ENCODE measurements at places on chromosomes 16 and 17.

- no peak for DNase-seq
These were observed 367.1 kb downstream of the SOX9 start for GRCh38 chr17:72487731-72488494.

GRCh38 chr16:49620158-49620868, 235.6 kb downstream of the ZNF423 start:
- no peak for DNase-seq

DNA sequence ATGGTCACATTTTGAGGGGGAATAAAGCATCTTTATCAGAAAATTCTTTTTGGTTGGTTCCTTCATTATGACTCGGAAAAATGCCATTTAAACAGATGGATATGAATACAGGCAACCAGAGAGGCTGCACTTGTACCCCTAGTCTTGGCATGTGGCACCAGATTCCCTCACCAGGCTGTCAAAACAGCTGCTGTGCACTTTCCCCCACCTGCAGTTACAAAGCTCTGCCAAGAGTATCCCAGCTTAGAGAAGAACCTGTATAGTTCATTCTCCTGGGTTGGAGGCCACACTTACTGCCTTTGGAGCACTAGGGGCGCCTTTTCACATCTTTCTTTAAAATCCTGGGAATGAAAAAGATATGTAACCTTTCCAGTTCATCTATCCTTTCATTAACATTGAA, 190.3 kb downstream of the KIF2B start:
- DNase-seq: no peak

- DNase-seq: no peak
These were observed 30.9 kb downstream of the GLG1 start for GRCh38 chr16:74575807-74576643.

- no peak for DNase-seq
These were observed 1.7 kb upstream of the BCAS3 start for GRCh38 chr17:60675997-60676396.

- no peak for DNase-seq
These were observed 2.7 kb upstream of the GIP start for GRCh38 chr17:48970865-48971687.

DNA sequence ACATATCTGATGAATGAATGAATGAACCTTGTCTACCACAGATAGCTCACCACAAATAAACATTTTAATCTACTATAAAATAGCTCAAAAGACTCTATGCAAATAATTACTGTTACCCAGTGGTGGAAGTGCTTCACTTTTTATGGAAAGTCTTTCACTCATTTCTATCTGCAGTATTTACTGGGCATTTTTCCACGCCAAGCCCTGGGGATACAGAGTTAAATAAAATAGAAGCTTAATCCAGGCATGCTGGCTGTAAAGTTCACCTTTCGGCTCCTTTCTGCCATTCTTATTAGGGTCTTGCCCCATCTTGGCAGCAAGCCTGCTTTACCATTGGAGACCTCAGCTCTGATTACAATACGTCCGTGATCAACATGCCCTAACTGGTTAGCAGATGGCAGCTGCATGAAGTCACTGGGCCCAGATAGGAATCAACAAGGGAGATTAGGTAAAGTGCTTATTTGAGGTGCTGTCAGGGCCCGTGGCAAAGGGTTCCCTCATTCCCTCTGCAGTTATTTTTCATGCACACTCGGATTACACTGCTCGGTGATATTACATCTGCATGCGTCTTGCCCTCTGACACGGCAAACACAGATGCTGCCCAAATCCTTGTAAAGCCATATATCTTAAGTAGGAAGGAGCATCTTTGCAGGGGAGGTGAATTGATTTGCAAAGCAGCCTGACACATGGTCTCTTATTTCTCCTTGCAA, 648.9 kb downstream of the WWOX start:
- peak; percentile 45 for DNase-seq

GRCh38 chr17:44775136-44775837, 16.5 kb downstream of the ADAM11 start:
- peak; percentile 99 for DNase-seq

Data from DMS79 (cell line).